T-helper 2 cell treated with Interferon-gamma antibody and Interleukin-4, amounts not matched to agents 5 μg/mL and 100 μg/mL, for 36 hours (primary cell): ENCODE measurements at places on chromosomes 3 and 15.

DNA sequence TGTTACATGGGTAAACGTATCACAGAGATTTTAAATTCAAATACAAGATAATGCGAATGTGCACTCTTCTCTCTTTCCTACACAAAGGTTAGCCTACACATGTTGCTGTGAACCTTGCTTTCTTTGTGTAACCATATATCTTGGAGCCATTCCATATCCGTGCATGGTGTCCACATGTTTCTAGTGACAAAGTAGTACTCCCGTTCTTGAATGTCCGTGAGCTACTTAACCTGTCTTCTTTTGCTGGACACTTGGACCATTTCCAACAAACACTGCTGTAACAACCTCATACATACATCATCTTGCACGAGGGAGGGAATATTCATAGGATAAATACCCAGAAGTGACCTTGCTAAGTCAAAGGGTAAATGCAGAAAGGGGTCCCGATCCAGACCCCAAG is 75.0 kb downstream of the STRIT1 start:
- H3K27ac ChIP-seq, result no peak overlapping the region
- no peaks in the 10 kb centered on the region for H3K27me3 ChIP-seq
- H3K4me1 ChIP-seq, result no peaks in the 10 kb centered on the region
- H3K36me3 ChIP-seq, result no peaks in the 10 kb centered on the region
- H3K4me3 ChIP-seq, result no peak overlapping the region

DNA sequence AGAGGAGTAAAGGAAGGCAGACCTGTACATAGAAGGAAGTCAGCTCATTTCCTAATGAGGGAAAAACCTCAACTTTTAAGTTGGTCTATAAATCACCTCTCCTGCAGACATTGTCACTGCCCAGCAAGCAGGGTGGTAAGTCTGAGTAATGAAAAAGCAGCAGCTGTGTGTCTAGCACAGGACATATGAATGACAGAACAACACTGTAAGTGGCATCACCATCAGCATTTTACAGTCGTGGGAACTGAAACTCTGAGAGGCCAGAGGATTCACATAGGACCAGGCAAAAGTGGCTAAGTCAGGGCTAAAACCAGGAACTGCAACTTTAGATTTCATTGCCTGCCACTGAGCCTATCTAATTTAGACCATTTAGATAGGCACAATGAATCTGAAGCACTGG is 235.6 kb downstream of the CLSTN2 start:
- no peak for DNase-seq
- H3K36me3 ChIP-seq, result no peaks in the 10 kb centered on the region
- H3K4me1 ChIP-seq, result no peaks in the 10 kb centered on the region
- H3K27me3 ChIP-seq, result no peaks in the 10 kb centered on the region
- H3K27ac ChIP-seq, result no peak overlapping the region
- H3K4me3 ChIP-seq, result no peak overlapping the region

DNA sequence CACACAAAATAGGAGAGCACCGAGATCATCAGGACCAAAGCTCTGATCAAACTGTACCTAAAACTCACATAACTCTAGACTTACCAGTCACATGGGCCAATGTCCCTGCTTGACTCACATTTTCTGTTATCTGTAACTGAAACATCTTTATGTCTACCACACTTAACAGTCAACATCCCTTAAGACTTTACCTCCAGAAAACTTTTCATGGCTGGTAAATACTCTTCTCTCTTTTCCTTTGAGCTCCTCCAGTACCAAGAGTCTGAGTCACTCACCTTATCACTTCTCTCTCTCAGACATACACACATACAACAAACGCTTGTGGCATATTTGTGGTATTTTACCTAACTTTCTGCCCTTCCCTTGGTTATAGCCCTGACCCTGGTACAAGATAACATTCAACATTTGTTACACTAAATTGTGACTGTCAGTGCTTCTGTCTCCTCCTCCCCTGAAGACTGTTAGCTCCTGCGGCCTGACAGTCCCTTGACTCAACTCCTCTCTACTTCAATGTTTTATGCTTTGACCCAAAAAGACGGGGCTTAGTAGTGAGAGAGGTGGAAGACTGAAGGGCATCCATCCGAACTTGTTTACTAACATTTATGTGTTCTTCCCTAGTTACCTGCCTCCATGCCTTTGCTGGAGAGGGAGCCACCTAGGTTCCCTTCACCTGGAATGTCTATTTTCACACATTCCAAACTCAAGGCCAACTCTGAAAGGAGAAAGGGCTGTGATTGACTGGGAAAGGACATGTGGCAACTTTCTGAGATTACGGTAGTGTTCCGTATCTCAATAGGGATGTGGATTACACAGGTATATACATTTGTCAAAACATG is 3.7 kb upstream of the EFHB start:
- peaks cover 4% of the 10 kb centered on the region for H3K36me3 ChIP-seq
- H3K4me3 ChIP-seq, result peak overlapping the region; percentile 37
- peak overlapping the region; percentile 61 for H3K27ac ChIP-seq
- peaks cover 13% of the 10 kb centered on the region for H3K27me3 ChIP-seq

DNA sequence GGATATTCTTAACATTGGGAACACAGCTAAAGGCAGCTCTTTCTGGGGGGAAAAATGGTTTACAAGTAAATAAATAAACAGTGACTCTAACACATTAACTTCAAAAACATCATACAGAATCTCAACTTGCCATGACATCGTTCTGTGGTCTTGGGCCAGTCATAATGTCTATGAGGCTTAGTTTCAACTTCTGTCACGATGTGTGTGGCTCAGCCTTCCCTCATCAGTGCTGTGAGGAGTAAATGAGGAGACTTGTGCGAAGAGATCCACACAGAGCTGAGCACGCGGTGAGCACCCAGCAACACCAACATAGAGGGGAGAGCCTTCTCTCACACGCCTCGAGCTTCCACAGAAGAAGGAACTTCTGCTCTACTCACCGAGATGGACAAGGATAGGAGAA is 49.0 kb downstream of the DZIP1L start:
- peak; percentile 67 for DNase-seq
- peaks cover 10% of the 10 kb centered on the region for H3K4me1 ChIP-seq
- H3K4me3 ChIP-seq, result no peak overlapping the region
- H3K27me3 ChIP-seq, result peaks cover 20% of the 10 kb centered on the region

- H3K36me3 ChIP-seq, result peaks cover 72% of the 10 kb centered on the region
- H3K4me3 ChIP-seq, result no peak overlapping the region
- no peak overlapping the region for H3K27ac ChIP-seq
- DNase-seq, result no peak
- no peaks in the 10 kb centered on the region for H3K4me1 ChIP-seq
Measured at GRCh38 chr3:41236228-41236627, 36.9 kb downstream of the CTNNB1 start.

GRCh38 chr3:73379465-73379864 is 245.3 kb downstream of the PDZRN3 start:
- DNase-seq, result no peak
- H3K27ac ChIP-seq, result no peak overlapping the region
- H3K4me1 ChIP-seq, result no peaks in the 10 kb centered on the region
- H3K27me3 ChIP-seq, result no peaks in the 10 kb centered on the region
- H3K4me3 ChIP-seq, result no peak overlapping the region
- H3K36me3 ChIP-seq, result no peaks in the 10 kb centered on the region

- peak overlapping the region; percentile 86 for H3K27ac ChIP-seq
- peaks cover 46% of the 10 kb centered on the region for H3K4me1 ChIP-seq
- H3K27me3 ChIP-seq, result no peaks in the 10 kb centered on the region
- H3K4me3 ChIP-seq, result peak overlapping the region; percentile 88
Measured at GRCh38 chr3:25782636-25782937, 656 bp downstream of the NGLY1 start.

DNA sequence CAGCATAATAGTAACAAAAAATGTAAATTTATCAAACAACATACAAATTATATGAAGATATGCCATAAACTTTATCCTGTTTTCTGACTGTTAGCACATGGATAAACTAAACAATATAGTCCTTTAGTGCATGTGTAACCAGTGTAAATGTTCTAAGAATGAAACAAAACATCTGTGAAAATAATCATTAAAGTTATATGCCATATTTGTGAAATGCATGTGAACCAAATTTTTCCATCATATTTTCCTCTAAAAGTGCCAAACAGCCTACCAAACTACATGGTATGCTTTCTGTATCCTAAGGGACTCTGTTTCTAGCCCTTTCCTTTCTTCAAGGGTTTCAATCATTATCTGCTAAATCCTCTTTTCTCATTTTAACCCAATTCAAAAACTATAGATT is 23.9 kb upstream of the RSL24D1 start:
- H3K27me3 ChIP-seq, result no peaks in the 10 kb centered on the region
- peak overlapping the region; percentile 69 for H3K4me3 ChIP-seq
- peak overlapping the region; percentile 88 for H3K27ac ChIP-seq
- H3K4me1 ChIP-seq, result peaks cover 59% of the 10 kb centered on the region
- no peak for DNase-seq

DNA sequence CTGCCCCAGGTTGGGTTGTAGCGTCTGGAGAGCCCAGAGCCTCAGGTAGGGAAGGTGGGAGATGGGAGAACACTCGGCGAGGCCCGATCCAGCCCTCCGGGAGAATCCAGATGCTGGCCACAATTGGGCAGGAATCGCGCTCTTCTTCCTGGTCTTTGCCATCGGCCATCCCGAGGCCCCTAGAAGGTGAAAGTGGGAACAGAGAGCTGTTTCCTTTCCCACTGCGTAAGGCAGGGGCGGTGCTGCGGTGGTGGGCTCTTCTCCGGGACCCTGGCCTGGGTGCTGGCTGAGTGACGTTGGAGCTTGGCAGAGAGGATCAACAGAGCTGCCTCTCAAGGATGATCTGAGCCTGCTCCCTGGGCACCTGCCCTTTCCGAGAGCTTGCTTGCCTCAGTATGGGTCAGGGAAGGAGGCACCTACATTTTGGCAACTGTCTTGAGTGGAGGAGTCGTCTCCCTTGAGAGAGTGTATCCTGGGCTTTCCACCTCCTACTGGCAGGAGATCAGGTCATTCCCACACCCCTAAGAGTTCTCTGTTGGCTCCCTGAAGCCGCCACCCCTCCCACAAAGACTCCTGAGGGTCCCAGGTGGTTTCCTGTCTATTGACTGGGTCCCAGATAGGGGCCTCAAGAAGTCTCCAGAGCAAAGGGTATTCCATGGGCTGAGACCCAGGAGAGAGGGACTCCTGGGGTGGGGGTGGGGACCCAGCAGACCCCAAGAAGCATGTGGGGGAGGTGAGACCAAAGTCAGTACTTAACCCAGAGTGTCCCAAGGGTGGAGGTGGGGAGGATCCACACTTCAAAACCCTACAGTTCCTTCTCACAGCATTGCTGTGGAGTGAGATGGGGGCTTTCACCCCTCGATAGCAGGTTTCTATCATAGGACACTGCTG is 1.6 kb downstream of the C15orf39 start:
- DNase-seq, result no peak
- peak overlapping the region; percentile 93 for H3K4me3 ChIP-seq
- peaks cover 49% of the 10 kb centered on the region for H3K4me1 ChIP-seq
- H3K36me3 ChIP-seq, result peaks cover 50% of the 10 kb centered on the region
- H3K27me3 ChIP-seq, result no peaks in the 10 kb centered on the region
- peak overlapping the region; percentile 86 for H3K27ac ChIP-seq

- H3K36me3 ChIP-seq, result no peaks in the 10 kb centered on the region
- peaks cover 3% of the 10 kb centered on the region for H3K4me1 ChIP-seq
- peaks cover 14% of the 10 kb centered on the region for H3K27me3 ChIP-seq
- H3K4me3 ChIP-seq, result no peak overlapping the region
Measured at GRCh38 chr15:39593656-39594445, 13.0 kb downstream of the THBS1 start.

DNA sequence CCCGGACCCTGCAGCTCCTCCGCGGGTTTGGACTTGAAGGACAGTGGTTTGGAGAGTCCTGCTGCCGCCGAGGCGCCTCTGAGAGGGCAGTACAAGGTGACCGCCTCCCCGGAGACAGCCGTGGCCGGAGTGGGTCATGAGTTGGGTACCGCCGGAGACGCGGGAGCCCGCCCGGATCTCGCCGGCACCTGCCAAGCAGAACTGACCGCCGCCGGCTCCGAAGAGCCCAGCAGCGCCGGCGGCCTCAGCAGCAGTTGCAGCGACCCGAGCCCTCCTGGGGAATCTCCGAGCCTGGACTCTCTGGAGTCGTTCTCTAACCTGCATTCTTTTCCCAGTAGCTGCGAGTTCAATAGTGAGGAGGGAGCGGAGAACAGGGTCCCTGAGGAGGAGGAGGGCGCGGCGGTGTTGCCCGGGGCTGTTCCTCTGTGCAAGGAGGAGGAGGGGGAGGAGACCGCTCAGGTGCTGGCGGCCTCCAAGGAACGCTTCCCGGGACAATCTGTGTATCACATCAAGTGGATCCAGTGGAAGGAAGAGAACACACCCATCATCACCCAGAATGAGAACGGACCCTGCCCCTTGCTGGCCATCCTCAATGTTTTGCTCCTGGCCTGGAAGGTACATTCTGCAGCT is 634 bp downstream of the MINDY2 start:
- peak overlapping the region; percentile 91 for H3K27ac ChIP-seq
- no peak for DNase-seq
- H3K4me1 ChIP-seq, result peaks cover 17% of the 10 kb centered on the region
- no peak overlapping the region for H3K4me3 ChIP-seq
- no peaks in the 10 kb centered on the region for H3K27me3 ChIP-seq

- H3K36me3 ChIP-seq, result no peaks in the 10 kb centered on the region
- peaks cover 9% of the 10 kb centered on the region for H3K4me1 ChIP-seq
- peaks cover 62% of the 10 kb centered on the region for H3K27me3 ChIP-seq
- H3K4me3 ChIP-seq, result no peak overlapping the region
- H3K27ac ChIP-seq, result no peak overlapping the region
Measured at GRCh38 chr15:76065245-76065644, 5.5 kb downstream of the TMEM266 start.

GRCh38 chr3:189355481-189356201 is 183.9 kb downstream of the TPRG1 start:
- peak; percentile 48 for DNase-seq
- peaks cover 13% of the 10 kb centered on the region for H3K36me3 ChIP-seq
- no peaks in the 10 kb centered on the region for H3K27me3 ChIP-seq
- peak overlapping the region; percentile 67 for H3K4me3 ChIP-seq
- peak overlapping the region; percentile 91 for H3K27ac ChIP-seq
- peaks cover 27% of the 10 kb centered on the region for H3K4me1 ChIP-seq

- no peaks in the 10 kb centered on the region for H3K36me3 ChIP-seq
- no peak overlapping the region for H3K27ac ChIP-seq
- H3K4me3 ChIP-seq, result no peak overlapping the region
- peaks cover 7% of the 10 kb centered on the region for H3K4me1 ChIP-seq
- no peak for DNase-seq
Measured at GRCh38 chr15:93866948-93867347, 364.4 kb upstream of the MCTP2 start.

DNA sequence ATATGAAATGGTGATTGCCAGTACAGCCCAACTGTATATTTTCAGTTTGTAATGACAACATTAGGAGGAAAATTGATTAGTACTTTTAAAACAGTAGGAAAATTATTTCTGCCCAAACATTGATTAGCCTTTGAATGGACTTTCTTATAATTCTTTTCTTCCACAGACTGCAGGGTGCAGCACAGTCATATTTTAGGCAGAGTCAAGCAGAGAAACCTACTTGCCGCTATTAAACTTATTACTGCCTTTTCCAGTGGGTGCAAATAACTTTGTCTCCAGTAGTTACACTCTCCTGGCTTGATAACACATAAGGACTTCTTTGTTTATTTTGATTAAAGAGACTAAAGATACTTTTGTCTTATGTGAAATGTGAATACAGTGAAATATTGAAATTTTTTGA is 85.4 kb downstream of the PPM1L start:
- H3K27ac ChIP-seq, result no peak overlapping the region
- H3K4me1 ChIP-seq, result peaks cover 4% of the 10 kb centered on the region
- H3K36me3 ChIP-seq, result no peaks in the 10 kb centered on the region
- H3K4me3 ChIP-seq, result no peak overlapping the region
- no peaks in the 10 kb centered on the region for H3K27me3 ChIP-seq
